Fibroblast of the conjunctiva (primary cell): ENCODE measurements at places on chromosomes 5 and 9.
A peak's percentile ranks its signal among the peaks of the same experiment; 100 is the strongest.

DNA sequence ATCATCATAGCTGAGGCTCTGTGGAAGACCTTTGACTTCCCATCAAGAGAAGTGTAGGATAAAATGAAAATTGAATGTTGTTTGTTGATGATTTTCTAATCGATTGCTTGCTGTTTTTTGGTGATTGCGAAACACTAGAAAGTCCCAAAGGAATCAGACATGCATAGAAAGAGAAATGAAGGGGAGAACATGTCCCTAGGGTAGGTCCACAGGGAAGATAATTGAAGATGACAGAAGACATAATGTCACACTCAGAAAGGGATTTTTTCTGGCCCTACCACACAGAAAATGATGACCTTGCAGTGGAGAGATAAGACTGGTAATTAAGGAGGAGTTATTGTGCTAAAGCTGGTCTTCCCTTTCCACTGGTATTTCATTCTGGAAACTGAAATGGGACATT lies 62.8 kb downstream of the INSYN2B start:
- DNase-seq, result no peak

DNA sequence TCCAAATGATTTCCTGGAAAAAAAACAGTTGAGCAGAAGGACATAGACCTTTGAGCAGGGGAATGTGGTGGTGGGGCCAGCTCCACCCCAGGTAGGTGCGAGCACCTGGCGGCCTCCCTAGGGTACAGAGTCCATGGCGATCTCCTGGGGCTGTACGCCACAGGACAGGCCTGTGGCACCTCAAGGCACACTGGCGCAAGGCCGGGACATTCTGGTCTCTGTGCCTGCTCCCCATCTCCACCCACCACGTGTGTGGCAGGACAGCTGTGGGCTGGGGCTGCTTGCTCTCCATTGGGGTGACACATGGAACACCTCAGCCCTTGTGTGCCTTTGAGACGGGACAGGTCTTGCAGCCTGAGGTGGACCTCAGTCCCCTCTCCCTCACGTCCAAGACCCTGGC lies 25.2 kb downstream of the WNK2 start:
- no peak for DNase-seq

GRCh38 chr5:78182838-78183237 lies 111.7 kb downstream of the AP3B1 start:
- DNase-seq, result no peak

DNA sequence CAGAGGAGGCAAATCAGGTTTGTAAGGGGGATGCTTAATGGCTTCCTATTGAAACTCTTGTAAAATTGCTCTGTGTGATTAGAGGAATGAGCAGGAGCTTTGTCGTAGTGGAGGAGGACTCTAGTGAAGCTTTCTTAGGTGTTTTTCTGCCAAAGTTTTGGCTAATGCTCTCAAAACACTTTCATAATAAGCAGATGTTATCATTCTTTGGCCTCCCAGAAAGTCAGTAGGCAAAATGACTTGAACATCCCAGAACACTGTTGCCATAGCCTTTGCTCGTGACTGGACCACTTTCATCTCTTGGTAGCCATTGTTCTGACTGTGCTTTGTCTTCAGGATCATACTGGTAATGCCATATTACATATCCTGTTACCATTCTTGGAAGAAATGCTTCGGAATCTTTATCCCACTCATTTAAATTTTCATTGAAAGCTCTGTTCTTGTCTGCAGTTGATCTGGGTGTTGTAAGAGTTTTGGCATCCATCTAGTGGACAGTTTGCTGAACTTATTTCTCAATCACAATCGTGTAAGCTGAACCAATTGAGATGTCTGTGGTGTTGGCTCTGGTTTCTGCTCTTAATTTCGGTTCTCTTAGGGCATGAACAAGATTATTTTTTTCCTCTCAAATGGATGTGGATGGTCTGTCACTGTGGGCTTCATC lies 187.6 kb downstream of the COMMD10 start:
- DNase-seq, result peak; percentile 42

DNA sequence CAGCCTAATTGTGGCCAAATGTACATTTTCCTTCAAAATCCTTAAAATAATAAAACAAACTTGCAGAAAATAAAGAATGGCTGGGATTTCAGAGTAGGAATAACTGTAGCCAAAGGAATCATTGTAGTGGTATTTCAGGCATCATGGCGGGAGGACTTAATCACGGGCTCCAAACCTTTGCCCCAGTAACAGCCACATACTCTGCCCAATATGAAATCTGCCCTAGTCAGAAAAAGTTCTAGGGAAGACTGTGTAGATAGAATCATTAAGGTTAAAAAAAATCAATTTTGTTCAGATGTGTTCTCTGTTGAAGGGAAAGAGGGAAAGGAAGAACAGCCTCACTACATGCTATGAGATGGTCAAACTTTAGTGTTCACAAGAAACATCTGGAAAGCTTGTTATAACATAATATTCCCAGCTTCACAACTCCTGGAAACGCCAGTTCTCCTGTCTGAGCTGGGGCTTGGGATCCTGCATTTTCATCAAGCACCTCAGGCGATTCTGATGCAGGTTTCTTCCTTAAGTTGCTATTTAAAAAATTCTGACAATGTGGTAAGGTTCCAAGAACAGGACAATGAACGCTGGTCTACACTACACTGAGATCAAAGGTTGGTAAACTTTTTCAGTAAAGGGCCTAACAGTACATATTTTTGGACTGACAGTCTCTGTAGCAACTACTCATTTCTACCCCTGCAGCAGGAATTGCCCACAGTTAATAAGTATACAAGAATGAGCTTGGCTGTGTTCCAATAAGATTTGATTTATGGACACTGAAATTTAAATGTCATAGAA lies 87.9 kb downstream of the CEMIP2 start:
- DNase-seq, result no peak

GRCh38 chr5:178483620-178484019 lies 106.6 kb downstream of the COL23A1 start:
- no peak for DNase-seq

DNA sequence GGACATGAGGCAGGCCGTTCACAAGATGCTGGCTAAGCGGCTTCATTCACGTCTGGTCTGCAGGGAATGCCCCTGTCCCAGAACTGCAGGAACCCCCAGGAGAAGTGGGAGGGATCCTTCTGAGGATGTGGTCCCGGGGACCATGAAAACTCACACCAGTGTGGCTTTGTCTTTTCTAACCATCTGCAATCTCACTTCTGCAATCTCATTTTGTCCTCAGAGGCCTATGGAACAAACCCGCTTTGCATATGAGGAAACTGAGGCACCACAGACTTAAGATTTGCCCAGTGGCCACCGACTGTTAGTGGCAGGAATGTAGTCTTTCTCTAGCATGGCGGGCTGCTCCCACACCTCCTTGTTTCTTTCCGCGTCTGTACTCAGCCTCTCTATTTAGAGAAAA lies 6.9 kb downstream of the CXCL14 start:
- DNase-seq, result no peak

DNA sequence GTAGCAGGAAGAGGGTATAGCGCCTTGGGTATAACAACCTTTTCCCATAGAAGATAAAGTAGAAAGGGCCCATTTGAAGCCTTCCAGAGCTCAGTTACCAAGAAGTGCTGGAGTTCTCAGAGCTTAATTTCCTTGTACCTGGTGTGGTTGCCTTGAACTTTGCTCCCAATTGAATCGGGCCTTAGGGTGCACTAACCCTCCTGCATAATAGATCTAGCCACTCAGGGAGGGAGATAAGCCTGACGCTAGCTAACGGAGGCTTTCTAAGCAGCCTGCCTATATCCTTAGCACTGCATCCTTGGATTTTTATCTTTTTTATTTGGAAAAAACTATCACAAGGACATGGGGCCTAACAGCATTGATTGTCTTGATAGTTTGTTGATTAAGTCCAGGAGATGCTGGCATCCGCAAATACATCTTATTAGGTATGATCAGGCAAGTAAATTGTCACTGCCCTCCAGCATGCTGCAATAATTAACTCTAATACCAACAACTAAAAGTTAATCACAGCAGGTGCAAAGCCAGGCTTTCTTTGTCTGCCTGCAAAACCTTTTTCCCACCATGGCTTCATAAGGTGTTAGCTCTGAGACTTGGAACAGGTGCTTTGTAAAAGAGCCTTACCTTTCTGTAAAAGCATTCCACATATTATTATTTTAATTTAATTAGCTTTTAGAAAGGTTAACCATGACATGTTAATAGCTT lies 199.4 kb downstream of the SREK1 start:
- DNase-seq, result no peak

DNA sequence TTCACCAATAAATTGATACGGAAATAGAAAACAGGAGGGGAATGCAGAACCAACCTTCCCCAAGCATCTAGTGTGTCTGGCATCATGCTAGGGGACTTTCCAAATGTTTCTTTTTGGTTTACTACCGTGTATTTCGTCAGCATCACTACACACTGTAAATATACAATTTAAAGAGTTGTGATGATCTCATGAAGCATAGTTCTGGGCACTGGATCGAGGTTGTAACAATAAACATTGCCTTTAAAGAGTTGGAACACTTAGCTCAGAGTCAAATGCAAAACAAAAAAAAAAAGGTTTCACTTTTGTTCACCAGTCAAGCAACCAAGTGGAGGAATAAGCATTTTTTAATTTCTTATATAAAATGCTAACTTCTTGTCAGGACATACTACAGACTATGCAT lies 2.9 kb upstream of the SCAI start:
- peak; percentile 88 for DNase-seq

- peak; percentile 75 for DNase-seq
Measured at GRCh38 chr5:119411361-119412278, 40.7 kb upstream of the HSD17B4 start.

- no peak for DNase-seq
Measured at GRCh38 chr5:179904463-179905160, 3.1 kb downstream of the TBC1D9B start.

- DNase-seq, result peak; percentile 98
Measured at GRCh38 chr9:107274953-107275422, 8.1 kb upstream of the RAD23B start.

GRCh38 chr5:59716029-59716428 lies 177.5 kb downstream of the PDE4D start:
- no peak for DNase-seq

DNA sequence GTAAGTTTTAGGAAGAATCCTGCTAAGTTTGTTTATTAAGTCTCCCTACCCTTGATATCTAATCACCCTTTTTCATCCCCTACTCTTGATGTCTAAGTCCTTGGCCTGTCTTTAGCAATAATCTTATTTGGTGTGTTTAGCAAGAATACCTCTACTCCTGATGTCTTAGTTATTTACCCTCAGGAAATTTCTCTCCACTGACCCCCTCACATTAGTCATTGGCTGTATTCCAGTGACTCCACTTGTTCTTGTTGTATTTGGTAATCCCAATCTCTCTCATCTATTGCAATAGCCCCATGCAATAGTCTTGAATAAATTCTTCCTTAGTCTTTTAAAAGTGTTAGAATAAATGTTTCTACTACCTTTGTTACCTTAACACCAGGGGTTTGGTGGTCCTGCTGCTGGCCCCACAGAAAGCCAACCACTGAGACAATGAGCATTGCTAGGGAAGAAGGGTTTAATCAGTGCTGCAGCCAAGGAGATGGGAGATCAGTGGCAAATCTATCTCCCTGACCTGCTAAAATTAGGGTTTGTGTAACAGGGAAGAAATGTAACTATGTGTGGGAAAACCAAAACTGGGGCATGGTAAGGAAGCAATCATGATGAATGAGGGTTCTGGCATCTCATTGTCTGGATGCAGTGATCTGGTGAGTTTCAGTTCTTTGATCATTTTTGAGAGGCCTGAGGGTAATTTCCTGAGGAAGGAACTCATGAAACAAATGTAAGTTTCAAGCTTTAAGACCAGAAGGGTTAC lies 236.4 kb upstream of the DAB2 start:
- no peak for DNase-seq

DNA sequence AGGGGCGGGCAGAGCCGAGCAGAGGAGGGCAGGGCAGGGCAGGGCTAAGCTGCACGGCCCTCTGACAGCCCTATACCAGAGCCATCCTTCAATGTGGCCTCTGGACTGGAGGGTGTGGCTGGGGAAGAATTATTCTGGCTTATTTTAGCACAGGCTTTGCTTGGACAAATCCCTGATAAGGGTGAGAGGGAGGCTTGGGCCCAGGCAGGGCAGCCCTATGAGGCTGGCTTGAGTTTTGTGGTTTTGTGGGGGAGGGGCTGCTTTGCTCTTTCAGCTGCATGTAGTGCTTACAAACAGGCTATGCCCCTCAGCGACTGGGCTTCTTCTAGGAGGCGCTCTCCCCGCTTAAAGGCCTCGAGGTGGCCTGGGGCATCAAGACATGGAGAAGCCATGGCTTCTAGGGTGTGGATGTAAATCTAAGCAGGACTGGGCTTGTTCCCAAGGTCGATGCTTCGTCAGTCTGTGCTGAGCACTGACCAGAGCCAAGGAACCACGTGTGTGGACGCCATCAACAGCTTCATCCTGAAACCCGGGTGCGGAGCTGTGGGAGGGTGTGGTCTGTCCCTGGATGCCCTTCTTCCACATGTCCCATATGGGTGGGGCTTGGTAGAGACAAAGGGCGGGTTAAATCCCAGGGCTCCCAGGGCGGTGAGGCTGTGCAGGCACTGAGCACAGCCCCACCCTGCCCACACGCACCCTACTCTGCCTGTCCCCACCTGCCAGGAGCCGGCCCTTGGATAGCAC lies 45.7 kb upstream of the IPPK start:
- peak; percentile 28 for DNase-seq

GRCh38 chr5:149062371-149063016 lies 368 bp downstream of the SH3TC2 start:
- no peak for DNase-seq

DNA sequence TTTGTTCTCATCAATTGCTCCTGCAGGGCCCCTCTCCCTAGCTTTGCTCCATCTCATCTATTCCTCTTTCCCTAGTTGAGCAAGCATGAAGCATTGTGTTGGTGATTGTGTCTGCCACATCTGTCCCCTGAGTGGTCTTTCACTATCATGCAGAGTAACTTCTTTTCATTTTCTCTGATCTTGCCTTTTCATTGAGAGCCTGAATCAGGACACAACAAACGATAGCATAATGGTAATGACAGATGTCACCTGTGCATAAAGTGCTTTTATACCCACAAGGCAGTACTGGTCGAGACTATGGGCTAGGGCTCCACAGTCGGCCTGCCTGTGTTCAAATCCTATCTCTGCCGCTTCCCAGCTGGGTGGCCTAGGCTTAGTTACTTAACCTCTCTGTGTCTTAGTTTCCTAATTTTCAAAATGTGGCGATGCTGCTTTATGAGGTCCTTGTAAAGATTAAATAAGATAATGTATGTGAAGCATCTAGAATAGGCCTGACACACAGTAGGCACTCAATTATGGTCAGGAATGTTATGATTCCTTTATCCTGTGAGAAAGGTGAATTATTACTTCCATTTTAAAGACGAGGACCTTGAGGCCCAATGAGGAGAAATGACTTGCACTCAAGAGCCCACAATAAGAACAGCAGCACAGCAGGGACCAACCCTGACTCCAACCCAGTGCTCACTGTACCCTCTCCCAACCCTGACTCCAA lies 137.1 kb upstream of the ZNF618 start:
- no peak for DNase-seq

- DNase-seq, result no peak
Measured at GRCh38 chr9:136081113-136081825, 13.8 kb downstream of the NACC2 start.

DNA sequence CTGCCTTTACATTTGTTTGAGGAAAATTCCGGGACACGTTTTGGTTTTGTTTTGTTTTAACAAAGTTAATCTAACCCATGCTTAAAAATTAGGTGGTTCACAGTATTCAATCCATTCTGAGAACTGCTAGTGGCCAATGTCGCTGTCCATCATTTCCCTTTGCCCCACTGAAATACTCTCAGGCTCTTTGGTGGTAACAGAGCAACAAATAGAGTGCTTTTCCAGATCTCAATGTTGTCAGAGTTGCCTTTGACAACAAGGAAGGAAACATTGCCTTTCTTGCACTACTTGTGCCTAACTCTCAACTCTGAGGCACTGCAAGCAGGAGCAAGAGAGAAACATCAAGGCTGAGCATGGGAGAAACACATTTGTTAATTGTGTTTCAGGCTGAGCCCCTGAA lies 154.0 kb downstream of the MCTP1 start:
- DNase-seq, result no peak

- DNase-seq, result no peak
Measured at GRCh38 chr9:7293091-7293490, 506.5 kb downstream of the DMAC1 start.
